Activated T-cell treated with anti-CD3 and anti-CD28 coated beads, Interleukin-2, amount 50 U/mL, for 1 hour (primary cell): ENCODE measurements at places on chromosomes 16 and 17.

DNA sequence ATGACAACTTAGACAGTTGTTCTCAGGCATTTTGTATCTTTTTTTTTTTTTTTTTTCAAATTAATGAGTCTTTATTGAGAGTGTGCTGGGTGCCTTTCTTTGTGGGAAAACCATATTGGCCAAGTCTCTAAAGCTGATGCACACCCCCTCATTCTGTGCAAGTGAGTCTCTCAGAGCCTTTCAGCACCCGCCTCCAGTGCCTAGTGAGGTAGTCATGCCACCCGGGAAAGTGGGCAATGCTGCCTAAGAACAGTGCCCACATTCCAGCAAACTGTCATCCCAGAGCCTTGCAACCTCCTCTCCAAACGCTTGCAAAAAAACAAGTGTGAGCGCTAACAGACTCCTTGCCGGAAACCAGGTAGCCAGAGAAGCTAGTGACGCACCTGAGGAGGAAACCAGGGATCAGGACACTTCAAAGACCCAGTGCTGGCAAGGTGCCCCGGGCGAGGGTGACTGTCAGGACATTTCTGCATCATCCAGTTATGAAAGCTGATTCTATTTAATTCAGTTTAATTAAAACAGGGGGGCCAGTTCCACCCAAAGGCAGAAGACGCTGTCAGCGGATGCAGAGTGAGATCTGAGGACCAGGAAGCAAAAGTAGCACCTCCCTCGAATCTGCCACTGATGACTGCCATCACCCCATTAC lies 34.9 kb downstream of the SMARCE1 start:
- DNase-seq: peak; percentile 86

- DNase-seq: no peak
These were observed 56.7 kb downstream of the ZFHX3 start for GRCh38 chr16:72991211-72991610.

GRCh38 chr17:40623419-40624210 lies 24.0 kb downstream of the SMARCE1 start:
- no peak for DNase-seq

DNA sequence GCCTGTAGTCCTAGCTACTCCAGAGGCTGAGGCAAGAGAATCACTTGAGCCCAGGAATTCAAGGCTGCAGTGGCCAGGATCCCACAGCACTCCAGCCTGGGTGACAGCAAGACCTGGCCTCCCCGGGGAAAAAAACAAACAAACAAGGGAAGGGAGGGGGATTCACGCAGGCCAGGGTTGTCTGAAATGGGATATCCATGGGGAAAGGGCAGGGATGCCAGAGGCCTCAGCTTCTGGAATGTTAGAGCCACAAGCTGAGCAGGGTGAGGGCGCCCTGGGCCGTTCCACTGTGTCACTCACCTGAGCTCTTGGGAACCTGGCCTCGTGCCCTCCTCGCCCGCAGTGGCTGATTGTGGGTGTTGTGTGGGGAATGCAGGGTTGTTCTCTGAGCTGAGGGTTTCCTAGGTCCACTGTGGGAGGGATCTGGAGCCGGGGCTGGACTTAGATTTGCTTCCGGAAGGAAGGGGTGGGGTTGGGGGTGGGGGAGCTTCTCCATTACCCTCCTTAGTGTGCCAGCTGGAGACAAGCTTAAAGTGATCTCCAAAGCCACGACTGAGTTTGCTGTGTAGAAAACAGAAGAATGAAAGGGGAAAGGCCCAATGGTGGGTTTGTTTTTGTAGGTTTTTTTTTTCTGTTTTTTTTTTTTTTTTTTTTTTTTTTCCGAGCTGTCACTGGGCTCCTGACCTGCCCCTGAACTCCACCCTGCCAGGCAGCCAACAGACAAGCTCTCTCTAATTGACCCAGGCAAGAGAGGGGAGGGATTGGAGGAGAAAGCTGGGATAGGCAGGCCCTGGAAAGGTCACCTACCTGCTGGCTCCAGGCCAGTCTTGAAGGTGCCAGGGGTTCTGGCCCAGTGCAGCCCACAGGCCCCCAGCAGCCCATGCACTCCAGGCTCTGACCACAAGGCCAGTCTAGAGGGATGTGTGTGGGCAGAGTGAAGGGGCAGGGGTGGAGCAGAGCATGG lies at the start of gene SULT1A1:
Gene SULT1A1 (minus strand): TSS at position 414 of the 964 bp plus-strand sequence. CDS start 1,189 bp downstream, outside the sequence.
- no peak for DNase-seq

GRCh38 chr16:12000032-12000431 lies 23.5 kb downstream of the SNX29 start:
- no peak for DNase-seq
